ENCODE measurements at places on chromosomes 1 and 21.

DNA sequence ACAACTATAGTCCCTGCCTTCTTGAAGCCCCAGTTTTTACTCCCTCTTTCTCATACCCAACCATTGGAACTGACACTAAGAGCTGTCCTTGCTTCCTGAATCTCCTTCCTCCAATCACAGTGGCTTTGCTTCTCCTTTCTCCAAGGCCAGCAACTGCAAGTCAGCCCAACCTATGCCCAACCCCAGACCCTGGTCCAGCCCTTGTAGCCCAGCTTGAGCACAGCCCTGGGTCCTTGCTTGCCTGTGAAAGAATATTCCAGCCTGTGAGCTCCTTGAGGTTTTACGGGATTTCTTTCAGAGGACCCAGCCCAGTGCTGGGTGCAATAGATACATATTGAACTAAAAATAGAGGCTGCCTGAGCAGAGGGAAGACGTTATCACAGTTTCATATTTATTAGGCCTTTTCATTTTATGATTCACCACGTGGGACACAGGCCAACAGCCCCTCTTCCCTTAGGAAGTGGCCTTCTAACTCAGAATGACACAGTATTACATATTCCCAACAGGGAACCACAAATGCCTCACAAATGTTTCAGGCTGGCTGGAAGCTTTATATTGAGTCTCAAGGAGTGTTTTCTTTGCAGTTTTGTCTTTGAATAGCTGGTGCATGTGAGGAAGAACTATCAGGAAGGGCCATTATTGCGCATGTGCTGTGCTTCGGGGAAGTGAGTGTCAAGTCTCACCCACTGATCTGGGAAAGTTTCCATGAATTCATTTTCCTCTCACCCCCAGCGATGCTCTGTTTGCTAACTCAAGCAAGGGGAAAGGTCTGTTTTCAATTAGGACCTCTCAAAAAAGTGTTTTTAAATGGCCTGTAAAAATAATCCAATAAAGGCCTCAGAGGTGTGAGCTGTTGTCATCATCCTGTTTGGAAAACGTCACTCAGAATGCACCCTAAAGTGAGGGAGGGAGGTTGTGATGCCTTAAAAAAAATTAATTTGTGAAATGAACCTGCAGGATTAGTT is 92.3 kb upstream of the NFIA start:
- peak; percentile 71 for DNase-seq

- DNase-seq = peak; percentile 12
Observed at GRCh38 chr1:149849111-149849946, 50.0 kb upstream of the BOLA1 start.

DNA sequence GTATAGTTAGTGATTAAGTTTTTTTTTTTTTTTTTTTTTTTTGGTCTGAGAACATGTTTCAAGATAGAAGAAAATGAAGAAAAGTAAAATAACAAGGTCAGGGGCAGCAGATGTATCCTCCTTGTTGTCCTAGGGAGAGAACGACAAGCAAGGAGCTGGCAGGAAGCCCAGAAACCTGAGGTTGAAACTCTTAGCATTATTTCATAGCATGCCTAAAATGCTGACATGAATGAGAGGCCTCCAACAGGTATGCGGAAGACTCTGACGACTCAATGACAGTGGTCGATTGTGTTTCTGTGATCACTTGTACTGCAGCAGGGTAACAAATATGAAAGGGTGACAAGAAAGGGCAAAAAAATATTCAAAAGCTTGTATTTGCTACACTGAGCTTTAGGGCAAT is 415.9 kb downstream of the PLA2G4A start:
- no peak for DNase-seq

- peak; percentile 95 for DNase-seq
Observed at GRCh38 chr1:226001963-226002666, 3.0 kb upstream of the SDE2 start.

- no peak for DNase-seq
Observed at GRCh38 chr1:224432672-224433040, 1.9 kb downstream of the WDR26 start.
